GM10248 (cell line): ENCODE measurements at places on chromosomes 11 and 22.

GRCh38 chr11:121237686-121238658, 54.6 kb upstream of the SC5D start:
- no peak for DNase-seq

DNA sequence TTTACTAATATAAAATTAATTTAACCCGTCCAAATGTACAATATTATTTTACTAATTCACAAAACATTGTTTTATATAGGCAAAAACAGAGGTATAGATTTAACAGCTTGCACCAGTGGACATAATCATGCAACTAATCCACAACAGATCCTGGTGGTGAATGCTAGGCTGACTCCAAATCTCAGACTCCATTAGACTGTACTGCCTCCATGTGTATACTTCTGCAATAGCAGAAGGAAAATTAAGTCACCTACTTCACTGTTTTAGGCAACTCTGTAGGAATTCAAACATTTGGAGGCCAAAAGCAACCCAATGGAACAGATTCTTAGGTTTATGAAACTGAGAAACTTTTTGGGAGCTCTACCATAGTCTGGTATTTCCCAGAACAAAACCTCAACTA, 30.0 kb upstream of the RAB39A start:
- DNase-seq = peak; percentile 43

GRCh38 chr11:1659506-1659905, 29.9 kb downstream of the KRTAP5-5 start:
- DNase-seq = no peak

DNA sequence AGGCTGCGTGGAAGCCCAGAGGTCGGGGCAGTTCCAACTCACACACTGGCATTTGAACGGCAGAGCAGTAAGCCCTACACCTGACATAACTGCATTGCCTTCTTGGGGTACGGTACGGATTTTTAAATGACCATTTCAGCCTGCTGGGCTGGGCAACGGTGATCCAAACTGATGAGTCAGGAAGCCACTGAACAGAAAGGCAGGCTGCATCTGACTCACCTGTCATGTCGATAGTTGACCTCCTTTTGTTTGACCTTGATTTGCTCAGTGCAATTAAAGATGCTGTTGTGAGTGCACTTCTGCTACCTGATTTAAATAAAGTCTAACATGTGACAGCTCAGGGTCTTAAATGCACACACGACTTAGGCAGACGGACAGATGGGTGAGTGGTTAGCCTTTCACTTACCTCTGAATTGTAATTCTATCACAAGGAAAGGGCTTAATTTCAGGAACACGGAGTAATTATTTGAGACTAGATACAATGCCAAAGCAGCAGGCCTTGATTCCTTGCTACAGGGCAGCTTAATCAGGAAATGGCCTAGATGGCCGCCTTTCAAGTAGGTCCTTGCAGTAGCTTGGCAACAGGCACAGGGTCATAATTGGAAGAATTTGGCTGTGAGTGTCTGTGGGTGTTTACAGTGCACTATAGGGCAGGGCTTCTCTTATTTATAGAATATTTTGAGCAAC, 52.2 kb downstream of the BMAL1 start:
- no peak for DNase-seq

DNA sequence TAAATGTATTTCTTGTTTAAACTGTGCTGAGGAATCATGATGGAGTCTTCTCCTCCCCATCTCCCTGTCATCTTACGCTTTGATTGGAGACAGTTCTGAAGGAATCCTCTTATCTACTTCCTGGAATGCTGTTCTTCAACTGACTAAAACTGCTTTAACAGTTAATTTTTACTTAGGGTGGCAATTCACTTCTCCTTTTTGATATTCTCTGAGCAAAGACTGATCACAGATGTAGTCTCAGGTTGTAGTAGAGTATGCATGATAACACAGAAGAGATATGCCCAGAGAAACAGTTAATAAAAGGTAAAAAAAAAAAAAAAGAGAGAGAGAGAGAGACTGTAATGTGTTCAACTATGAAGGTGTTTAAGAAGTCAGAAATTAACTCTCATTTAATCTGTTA, 1.4 kb upstream of the CASP5 start:
- no peak for DNase-seq

GRCh38 chr11:91081440-91082043, 858.7 kb upstream of the CHORDC1 start:
- DNase-seq = no peak

DNA sequence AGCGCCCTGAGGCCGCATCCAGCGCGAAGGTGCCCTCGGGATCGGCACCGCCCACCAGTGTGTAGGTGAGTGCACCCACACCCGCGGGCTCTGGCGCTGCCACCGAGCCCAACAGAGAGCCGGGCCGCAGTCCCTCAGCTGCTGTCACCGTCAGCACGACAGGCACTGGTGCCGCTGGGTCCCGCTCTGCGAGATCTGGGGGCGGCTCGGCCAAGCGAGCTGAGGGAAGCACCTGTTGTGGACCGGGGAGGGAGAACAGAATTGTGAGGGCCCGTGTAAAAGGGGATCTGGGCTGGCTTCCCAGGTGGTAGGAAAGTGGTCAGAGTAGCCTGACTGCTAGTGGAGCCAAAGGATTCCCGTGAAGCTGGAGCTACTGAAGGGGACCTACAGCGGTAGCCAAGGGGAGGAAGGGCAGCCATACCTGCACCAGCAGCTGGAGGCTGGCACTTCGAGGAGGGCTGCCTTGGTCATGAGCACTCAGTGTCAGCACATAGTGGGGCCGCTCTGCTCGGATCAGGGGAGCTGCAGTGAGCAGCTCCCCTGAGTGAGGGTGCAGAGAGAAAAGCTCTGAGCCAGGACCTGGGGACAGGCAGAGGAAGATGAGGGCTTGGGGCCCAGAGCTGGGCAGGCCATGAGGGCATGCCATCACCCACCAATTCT, 11.5 kb upstream of the TPP1 start:
- DNase-seq = no peak

GRCh38 chr11:108009497-108010370, 1.0 kb downstream of the CUL5 start:
- DNase-seq = no peak

DNA sequence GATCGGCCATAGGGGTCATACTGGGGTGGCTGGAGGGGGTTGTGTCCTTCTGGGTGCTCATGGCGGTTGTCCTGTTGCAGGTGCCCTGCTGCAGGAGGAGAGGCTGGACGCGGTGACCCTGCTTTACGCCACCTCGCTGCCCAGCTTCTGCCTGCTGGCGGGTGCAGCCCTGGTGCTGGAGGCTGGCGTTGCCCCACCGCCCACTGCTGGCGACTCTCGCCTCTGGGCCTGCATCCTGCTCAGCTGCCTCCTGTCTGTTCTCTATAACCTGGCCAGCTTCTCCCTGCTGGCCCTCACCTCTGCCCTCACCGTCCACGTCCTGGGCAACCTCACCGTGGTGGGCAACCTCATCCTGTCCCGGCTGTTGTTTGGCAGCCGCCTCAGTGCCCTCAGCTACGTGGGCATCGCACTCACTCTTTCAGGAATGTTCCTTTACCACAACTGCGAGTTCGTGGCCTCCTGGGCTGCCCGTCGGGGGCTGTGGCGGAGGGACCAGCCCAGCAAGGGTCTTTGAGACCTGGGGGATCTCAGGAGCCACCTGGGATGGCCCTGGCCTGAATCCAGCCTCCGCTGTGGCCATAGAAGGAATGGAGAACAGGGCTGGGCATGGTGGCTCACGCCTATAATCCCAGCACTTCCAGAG, 11.1 kb downstream of the SLC35E4 start:
- DNase-seq = no peak

GRCh38 chr11:13672576-13673210, 4.2 kb downstream of the FAR1 start:
- DNase-seq = peak; percentile 13

- no peak for DNase-seq
These were observed 9.8 kb downstream of the POU2AF3 start for GRCh38 chr11:111308140-111308539.

DNA sequence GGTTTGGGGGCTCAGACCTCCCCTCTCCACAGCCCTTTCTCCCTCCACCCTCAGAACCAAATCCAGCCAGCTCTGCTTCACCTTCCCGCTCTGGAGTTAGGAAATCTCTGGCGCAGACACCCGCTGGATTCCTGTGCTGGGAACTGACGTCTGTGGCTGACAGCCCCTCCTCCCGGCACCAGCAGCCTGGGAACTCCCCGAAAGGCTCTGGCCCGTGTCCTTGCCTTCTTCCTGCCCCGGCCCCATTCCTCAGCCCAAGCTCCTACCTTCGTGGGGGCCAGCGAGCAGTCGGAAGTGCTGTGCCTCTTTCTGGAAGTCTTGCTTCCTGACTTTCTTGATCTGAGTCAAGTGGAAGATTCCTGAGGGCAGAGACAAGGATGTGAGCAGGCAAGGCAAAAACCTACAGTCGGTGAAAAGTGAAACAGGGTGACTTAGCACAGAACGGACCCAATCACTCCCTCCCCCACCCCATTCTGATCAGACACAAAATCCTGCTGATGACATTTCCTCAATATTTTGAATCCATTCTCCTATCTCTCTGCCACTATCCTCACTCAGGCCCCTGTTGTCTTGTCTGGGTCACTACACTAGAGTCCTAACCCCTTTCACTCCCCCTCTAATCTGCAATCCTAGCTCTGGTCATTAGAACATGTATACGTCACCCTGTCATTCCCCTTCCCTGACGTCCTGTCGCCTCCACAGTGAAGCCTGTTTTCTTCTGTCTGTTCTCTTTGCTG, 34.1 kb downstream of the CHRDL2 start:
- no peak for DNase-seq

GRCh38 chr22:42560781-42561180, 7.0 kb downstream of the SERHL2 start:
- peak; percentile 36 for DNase-seq

DNA sequence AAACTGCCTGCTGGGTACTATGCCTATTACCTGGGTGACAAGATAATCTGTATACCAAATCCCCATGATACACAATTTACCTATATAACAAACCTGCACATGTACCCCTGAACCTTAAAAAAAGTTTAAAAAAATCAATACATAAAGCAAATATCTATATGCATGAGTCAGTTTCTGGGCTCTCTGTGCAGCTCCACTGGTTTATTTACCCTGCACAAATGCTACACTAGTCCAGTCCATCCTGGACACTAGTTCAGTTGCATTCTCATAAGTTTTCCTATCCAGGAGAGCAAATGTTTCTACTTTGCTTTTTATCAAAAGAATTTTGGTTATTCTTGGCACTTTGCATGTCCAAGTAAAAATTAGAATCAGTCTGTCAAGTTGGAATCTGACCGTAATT, 99.8 kb upstream of the OLFML1 start:
- no peak for DNase-seq

- DNase-seq = peak; percentile 100
These were observed at the start of gene DRAP1 for GRCh38 chr11:65919141-65919572. DRAP1 (plus strand) TSS chr11:65919426; CDS start chr11:65919502, 76 bp downstream.

DNA sequence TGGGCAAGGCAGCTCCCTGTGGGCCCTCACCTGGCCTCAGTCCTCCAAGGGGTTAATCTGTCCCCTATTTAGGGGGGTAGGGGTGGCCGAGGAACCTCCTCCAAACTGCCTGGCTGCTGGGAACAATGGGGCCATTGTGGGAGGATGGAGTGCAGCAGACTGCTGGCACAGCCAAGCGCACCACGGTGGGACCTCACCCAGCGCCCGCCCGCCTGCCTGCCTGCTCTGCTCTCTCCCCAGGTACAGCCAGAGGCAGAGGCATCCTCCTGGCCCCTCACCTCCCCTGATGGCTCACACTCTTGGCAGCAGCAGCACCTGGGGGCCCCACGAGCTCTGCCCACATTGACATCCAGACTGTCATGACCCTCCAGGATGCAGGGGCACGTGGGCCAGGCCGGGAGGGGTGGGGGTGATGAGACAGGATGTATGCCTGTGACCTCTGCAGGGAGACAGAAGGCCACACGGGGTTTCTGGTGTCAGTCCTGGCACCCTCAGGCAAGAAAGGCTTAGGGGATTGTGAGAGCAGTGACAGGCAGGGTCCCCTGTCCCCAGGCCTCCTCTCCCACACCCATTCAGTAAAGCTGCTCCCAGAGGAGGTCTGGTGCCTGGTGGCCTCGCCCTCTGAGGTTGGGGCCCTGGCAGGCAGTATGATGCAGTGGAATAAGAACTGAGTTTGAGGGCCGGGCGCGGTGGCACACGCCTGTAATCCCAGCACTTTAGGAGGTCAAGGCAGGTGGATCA, 11.4 kb downstream of the BCL9L start:
- DNase-seq = no peak

DNA sequence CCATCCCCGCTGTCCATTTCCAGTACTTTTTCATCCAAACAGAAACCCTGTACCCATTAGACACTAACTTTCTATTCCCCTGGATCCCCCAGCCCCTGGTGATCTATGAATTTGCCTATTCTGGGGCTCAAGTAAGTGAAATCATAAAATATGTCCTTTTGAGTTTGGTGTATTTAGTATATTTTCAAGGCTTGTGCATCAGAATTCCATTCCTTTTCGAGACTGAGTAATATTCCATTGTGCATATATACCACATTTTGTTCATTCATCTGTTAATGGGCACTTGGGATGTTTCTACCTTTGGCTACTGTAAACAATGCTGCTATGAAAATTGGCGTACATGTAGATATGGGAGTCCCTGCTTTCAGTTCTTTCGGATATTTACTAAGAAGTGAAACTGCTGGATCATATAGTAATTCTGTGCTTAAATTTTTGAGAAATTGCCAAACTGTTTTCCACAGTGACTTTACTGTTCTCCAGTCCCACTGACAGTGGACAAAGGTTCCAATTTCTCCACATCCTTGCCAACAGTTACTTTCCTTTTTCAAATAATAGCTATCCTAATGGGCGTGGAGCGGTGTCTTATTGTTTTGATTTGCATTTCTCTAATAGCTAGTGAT, 16.1 kb downstream of the APLP2 start:
- no peak for DNase-seq

GRCh38 chr11:35303596-35304385, 115.6 kb downstream of the SLC1A2 start:
- DNase-seq = no peak

DNA sequence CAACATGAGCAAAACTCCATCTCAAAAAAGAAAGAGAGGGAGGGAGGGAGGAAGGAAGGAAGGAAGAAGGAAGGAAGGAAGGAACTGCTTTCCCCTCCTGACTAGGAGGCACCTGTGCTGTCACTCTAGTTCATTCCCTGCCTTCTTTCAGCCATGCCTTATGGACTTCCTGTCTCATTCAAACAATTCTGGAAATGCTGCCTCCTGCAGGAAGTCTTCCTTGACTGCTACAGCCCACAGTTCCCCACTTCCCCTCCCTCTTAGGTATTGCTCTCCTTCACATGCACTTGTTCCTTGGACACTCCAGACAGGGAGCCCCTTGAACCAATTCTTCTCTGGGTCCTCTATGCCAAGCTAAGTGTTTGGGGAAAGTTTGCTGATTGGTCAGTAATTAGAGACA, 31.6 kb upstream of the WNT11 start:
- no peak for DNase-seq
